GM20000 (cell line): ENCODE measurements at places on chromosomes 1 and 21.

DNA sequence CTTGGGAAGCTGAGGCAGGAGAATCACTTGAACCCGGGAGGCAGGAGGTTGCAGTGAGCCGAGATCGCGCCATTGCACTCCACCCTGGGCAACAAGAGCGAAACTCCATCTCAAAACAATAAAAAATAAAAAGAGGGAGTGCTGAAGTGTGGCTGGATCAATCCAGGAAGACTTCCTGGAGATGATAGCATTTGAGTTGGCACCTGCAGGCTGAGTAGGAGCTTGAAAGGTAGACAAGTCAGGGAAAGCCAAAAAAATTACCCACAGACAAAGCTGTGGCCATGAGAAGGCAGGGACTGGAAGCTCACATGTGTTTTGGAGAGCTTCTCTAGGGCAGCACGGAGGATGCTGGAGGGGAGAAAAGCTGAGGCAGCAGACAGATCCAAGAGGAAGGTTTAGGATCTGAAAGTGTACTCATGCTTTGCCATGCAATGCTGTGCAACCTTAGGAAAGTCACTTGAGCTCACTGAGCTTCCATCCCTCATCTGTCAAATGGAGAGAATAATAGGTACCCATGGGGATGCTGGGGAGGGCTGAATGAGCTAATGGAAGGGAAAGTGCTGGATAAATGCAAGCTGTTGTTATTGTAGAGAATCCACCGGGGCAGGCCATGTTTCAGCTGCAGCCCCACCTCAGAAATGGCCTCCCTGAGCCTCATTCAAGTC is 26.0 kb upstream of the SYNC start:
- no peak for DNase-seq

DNA sequence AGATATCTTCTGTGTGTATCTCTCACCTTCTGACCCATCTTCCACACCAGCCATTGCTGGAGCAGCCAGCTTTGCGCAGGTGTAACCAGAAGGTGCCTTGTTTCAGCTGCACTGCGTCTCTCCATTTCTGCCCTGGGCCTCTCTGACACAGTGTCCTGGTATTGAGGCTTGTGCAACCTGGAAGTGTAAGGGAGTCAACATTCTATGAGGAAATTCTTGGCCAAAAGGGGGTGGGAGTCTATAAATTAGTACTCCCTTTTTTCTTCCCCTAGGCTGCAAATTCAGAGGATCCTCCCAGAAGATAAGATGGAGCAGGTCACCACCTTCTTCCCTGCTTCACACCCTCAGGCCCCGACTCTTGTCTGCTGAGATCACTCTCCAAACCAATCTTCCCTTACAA is 109.1 kb downstream of the MRPS6 start:
- DNase-seq: no peak

GRCh38 chr21:43273708-43274021 is 104.9 kb downstream of the CRYAA start:
- no peak for DNase-seq

- DNase-seq: no peak
Observed at GRCh38 chr1:36977731-36978406, 56.4 kb downstream of the GRIK3 start.

GRCh38 chr1:66333466-66334199 is 200.3 kb upstream of the SGIP1 start:
- no peak for DNase-seq

GRCh38 chr1:2894381-2895041 is 93.0 kb upstream of the TTC34 start:
- no peak for DNase-seq
